Activated T-cell treated with anti-CD3 and anti-CD28 coated beads, Interleukin-2, amount 50 U/mL, for 24 hours (primary cell): ENCODE measurements at places on chromosomes 2 and 18.

- DNase-seq = no peak
These were observed 52.4 kb downstream of the AKAIN1 start for GRCh38 chr18:5144629-5145028.

GRCh38 chr2:212979046-212979612 lies 172.3 kb downstream of the IKZF2 start:
- no peak for DNase-seq

GRCh38 chr2:172039011-172039704 lies 39.4 kb downstream of the METAP1D start:
- no peak for DNase-seq

DNA sequence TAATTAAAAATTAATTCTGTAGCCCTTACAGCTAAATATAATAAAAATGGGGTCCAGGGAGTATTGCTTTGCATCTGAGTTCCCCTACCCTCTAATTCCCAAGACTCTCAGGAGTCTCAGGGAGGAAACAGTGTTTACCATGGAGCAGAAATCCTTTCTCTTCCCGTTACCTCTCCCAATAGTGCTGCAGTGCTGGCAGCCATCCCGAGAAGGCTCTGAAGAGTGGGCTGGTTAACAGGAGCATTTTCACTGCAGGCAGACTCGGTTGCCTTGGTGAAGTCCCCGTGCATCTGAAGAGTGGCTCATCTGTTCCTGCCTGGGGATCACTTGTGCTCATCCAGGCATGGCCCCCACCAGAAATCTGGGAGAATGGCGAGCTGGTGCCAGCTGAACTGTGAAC lies 41.8 kb upstream of the TMEM178A start:
- DNase-seq = no peak

GRCh38 chr2:40284797-40285196 lies 167.1 kb downstream of the SLC8A1 start:
- DNase-seq = no peak

GRCh38 chr2:227480528-227480927 lies 8.6 kb downstream of the AGFG1 start:
- DNase-seq = no peak

DNA sequence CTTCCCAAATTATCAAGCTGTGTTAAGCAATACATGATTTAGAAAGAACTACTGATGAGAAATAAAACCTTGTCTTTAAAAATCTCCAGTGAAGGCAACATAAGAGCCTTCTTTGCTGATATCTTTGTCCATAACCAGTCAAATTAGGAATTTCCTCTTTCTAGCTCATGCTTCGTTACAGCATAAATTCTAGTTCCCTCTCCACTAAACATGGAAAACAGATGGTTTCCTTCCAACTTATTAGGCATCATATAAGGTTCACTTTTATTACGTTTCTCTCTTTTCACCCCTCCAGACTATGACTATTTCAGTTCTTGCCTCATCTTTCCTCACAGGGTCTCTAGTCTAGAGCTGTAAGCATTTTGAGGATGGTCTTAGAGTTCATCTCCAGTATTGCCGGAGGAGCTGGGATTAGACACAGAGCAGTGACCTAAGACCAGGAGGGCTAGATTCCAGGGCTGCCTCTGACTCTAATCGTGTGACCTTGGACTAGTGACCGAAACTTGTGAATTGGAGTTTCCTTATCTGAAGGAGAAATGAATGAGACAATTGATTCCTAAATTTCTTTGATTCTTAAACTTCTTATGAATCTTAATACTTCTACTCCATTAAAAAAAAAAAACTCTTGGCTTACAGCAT lies 195.5 kb upstream of the APCDD1 start:
- no peak for DNase-seq

- no peak for DNase-seq
These were observed 44.4 kb downstream of the BCL2L11 start for GRCh38 chr2:111165084-111165483.

DNA sequence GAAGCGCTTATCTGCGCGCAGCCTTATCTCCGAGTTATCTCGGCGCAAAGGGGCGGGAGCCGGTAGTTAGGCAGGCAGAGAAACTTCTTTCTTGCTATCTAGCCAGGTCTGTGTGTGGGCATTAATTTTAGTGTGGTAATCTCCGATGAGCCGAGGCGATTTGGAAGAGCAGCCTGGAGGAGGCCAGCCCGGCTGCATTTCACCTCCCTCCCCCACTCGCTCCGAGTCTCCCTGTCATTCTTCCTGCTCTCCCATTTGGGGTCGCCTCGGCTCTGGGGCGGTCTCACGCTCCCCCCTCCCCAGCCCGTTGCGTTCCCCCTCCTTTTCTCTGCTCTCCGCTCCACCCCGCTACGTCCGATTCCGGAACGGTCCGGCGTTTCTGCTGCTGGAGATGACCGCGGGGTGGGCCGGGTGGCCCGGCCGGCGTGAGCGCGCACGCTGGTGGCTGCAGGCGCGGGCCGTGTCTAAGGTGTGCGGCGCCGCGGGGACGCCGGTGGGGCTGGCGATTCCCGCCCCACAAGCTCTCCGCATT lies 566 bp downstream of the GATA6 start:
- no peak for DNase-seq

DNA sequence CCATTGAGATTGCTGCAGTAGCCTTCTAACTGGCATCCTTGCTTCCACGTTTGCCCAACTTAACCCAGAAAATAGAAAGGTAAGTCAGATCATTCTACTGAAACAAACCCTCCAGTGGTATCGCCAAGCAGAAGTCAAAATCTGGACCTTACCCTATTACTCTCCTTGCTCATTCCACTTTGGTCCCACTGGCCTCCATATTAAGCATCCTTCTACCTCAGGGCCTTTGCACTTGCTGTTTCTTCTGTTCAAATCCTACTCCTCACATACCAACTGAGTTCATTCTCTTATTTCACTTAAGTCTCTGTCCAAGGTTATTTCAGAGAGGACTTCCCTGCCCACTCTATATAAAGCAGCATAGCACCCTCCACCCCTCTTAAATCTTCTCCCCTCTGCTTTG lies 84.5 kb downstream of the SPRED2 start:
- DNase-seq = no peak

- no peak for DNase-seq
These were observed 44.2 kb downstream of the GLI2 start for GRCh38 chr2:120779781-120780283.

DNA sequence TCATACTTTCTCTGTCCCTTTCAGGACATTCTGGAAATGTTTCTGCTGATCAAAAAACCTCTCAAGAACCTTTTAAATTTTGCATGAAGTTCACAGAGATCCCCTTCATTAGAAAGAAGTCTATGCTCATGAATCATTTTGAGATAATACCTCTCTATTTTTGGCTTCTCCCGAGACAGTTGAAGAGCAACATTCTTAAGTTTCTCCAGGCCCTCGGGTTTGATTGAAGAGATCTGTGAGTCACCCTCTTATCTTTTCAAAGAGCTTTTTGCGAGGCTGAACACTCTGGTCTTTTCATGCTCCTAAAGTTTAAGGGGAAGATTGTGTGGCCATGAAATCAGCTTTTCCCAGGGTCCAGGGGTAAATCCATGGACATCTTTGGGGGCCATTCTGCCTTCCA lies 354.2 kb downstream of the FBXO15 start:
- no peak for DNase-seq

DNA sequence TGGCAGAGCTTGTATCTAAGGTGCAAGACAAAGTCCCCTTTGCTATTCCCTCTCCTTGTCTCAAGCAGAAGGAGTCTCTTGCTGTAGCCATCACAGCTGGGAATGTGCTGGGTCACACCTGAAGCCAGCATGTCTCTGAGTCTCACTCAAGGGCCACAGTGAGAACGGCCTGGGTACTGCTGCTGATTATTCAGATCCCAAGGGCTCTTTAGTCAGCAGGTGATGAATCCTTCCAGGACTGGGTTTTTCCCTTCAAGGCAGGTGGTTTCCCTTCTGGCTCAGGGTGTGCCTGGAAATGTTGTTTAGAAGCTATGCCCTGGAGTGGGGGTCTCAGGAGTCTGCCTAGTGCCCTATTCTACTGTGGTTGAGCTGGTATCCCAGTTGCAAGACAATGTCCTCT lies 356.3 kb downstream of the PARD3B start:
- DNase-seq = no peak

- no peak for DNase-seq
These were observed 168.4 kb upstream of the HAAO start for GRCh38 chr2:42960842-42961180.

- DNase-seq = no peak
These were observed 14.2 kb downstream of the SCN9A start for GRCh38 chr2:166361351-166362153.

GRCh38 chr18:25503567-25504081 lies 151.7 kb upstream of the ZNF521 start:
- no peak for DNase-seq

GRCh38 chr2:168234407-168235085 lies 12.8 kb downstream of the STK39 start:
- no peak for DNase-seq
